H9 (cell line): ENCODE measurements at places on chromosomes 2 and 18. TPM values are rescaled to one million over a fixed set of nuclear protein-coding genes. Genes with fewer than 3 reads are reported as not detected.

CCDC85A gene
- total RNA-seq = 0.17 TPM in 1 of 2 replicates, not detected in the other

TDRD15 gene
- not detected in 2 replicates for total RNA-seq

SERPINB12 gene
- not detected in 2 replicates for total RNA-seq

NEU2 gene
- total RNA-seq = not detected in 2 replicates

PSMG2 gene
- 71.9 and 72.2 TPM in 2 replicates for total RNA-seq

SLC4A1AP gene
- total RNA-seq = 18.8 and 20.8 TPM in 2 replicates

MPHOSPH10 gene
- total RNA-seq = 42.1 and 45.6 TPM in 2 replicates
